Mesenchymal stem cell (in vitro differentiated cells and primary cell): ENCODE measurements at places on chromosomes 1 and 21.
A peak's percentile ranks its signal among the peaks of the same experiment; 100 is the strongest.

- no peak for DNase-seq
These were observed 57.7 kb downstream of the DDR2 start for GRCh38 chr1:162689745-162690671.

DNA sequence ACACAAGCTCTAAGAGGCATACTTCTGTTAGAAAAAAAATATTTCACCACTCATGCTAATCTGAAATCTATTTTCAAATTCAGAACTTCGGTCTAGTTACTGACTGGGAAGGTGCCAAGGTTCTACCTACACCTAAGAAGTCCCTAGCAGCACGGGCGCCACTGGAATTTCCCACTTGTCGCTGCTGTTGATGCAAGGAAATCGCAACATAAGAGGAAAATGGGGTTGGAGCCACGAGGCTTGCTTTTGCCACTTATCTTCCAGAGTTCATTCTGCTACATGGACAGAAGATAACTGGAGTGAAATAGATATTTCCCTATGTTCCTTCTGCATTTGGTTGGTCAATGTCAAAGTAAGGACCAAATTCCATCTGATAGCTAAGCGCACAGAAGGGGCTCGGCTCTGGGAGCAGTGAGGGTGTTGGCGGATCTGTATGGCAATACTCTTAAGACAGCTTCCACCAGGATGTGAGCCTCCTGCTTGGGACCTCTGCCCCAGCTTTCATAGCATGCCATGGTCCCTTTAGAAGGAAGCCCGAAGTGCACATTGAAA is 47.2 kb downstream of the RCAN1 start:
- DNase-seq, result no peak

GRCh38 chr1:221912230-221912629 is 170.3 kb upstream of the DUSP10 start:
- DNase-seq, result no peak

DNA sequence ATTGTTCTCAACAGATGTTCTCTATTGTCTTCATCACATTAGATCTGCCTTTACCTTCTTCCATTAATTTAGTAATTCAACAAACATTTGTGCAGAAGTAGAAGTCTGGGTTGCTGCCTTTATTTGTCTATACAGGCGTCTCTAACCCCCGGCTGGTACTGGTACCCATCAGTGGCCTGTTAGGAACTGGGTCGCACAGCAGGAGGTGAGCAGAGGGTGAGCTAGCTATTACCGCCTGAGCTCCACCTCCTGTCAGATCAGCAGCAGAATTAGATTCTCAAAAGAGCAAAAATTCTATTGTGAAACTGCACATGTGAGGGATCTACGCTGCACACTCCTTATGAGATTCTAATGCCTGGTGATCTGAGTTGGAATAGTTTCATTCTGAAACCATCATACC is 12.9 kb upstream of the EDEM3 start:
- no peak for DNase-seq

DNA sequence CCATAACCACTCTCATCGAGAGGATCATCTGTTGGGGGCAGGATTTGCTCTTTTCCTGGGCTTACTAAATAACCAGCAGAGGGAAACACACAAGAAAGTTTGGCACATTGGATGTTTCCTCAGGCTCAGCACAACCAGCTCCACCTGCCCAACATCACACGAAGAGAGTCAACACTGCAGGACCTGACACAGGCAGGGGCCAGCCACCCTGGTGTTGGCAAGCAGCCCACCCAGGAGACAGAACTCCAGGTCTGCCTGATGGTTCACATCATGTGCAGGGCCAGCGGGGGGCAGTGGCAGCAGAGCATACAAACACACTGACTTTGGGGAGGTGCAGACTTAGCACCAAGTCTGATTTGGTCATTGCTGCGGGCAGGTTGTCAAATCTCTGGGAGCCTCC is 182.3 kb upstream of the GALNT2 start:
- DNase-seq, result no peak

- no peak for DNase-seq
These were observed 66.8 kb downstream of the COL24A1 start for GRCh38 chr1:86089765-86090164.

- no peak for DNase-seq
These were observed 7.9 kb downstream of the SLC30A7 start for GRCh38 chr1:100903777-100904176.

GRCh38 chr1:87834941-87835340 is 506.3 kb downstream of the LMO4 start:
- DNase-seq, result no peak

DNA sequence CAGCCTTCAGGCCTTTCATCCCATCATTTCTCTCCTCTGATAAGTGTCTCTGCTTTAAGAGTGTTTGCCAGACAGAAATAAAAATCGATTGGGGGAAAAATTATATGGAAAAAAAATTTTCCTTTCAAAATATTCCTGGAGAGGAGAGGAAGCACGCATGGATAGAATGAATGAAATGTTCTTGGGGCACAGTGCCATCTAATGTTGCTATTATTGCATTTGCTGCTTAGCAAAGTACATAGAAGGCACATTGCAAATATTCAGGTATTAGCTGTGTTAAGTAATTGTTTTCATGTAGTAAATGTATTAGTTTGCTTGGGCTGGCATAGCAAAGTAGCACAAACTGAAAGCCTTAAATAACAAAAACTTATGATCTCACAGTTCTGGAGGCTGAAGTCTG is 18.1 kb downstream of the B3GALT5 start:
- no peak for DNase-seq

DNA sequence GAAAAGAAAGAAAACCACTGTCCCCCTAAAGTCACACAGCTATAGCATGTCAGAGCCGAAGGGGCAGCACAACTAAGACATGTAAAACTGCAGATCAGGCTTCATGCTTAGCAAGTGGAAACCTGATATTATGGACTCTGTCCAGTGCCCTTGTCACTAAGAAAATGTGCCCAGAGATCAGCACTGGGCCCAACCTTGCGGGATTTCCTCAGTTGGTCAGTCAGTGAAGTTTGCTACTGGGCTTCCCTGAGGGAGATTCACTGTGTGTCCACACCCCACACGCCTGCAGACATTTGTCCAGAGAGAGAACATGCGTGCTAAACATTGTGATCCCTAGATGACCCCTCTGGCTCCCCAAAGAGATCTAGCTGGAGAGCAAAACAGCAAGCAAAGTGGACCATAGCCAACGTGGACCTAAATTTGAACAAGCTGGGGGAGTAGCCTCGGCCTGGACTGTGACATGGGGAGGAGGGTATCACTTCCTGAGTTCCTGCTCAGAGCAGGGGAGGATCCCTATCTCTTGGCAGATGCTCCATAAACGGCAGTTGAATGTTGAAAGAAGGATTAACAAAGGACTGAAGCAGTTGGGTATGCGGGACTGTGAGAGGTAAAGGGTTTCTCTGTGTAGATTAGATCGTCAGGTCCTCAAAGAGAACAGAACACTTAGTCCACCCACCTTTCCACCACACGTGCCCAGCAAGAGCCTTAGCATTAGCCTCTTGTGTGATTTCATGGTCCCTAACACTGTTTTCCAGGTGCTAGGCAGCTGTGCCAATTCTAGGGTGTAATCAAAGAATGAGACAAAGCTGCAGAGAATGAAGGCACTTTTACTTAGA is 53.6 kb downstream of the GLUL start:
- no peak for DNase-seq

- peak; percentile 6 for DNase-seq
These were observed 93.8 kb upstream of the PLPPR4 start for GRCh38 chr1:99170516-99170915.

DNA sequence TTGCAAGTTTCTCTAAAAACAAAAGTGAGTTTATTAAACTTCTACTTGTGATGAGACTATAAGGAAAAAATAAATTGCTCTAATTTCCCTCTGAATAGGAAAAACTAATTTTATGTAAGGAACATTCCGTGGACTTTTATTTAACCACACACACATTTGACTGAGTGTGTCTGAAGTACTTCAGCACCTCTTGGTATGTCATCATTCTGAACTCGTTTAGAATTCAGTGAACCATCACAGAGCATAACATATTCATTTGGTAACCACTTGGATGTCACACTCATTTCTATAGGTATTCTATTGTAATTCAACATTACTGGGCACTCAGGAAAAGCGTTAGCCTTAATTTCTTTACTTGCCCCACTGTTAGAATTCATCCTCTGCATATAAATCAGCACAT is 79.1 kb downstream of the RGS21 start:
- no peak for DNase-seq

DNA sequence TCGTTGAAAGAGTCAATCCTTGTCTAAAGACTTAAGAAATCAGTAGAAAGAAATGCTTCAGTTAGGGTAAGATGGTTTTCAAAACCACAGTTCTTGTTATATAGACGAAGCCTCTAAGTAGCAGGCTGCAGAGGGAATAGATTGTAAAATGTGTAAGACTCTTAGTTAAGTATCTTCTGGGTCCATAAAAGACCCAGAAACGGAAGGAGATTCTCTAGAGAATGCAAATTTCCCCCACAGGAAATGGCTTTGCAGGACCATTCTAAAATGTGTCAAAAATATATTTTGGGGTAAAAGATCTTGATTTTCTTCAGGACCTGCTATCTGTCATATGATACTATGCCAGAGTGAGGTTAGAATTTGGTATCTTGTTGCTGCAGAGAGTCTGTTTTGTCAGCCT is 13.4 kb downstream of the OR2T1 start:
- no peak for DNase-seq

GRCh38 chr1:206769304-206769731 is 1.3 kb upstream of the IL19 start:
- DNase-seq, result no peak

DNA sequence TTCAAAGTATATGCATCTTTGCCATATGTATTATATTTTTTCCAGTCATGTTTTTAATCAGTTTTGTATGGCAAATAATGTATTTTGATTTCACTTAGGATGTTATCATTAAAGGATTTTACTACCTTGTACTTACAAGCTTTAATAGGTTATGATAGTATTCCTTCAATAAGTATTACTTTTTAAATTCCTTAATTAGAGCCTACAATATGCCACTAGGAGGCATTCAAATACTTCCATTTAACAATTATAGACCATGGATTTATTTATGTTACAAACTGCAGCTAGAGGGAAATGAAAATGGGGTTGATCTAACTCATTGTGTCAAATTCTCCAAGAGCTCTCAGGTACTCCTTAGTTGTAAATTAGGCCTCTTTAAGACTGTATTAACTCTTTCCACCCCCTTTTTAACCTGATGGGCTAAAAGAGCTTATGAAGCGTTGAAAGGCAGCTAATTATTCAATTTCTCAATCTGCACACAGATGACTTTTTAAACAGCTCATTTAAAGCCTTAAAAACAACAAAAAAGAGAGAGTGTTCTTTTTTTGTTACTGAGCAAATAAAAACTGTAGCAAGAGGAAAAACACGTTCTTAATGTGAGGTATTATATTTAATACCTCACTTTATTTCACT is 156.2 kb downstream of the DENND1B start:
- peak; percentile 32 for DNase-seq
